ENCODE measurements at places on chromosomes 7 and 10.

DNA sequence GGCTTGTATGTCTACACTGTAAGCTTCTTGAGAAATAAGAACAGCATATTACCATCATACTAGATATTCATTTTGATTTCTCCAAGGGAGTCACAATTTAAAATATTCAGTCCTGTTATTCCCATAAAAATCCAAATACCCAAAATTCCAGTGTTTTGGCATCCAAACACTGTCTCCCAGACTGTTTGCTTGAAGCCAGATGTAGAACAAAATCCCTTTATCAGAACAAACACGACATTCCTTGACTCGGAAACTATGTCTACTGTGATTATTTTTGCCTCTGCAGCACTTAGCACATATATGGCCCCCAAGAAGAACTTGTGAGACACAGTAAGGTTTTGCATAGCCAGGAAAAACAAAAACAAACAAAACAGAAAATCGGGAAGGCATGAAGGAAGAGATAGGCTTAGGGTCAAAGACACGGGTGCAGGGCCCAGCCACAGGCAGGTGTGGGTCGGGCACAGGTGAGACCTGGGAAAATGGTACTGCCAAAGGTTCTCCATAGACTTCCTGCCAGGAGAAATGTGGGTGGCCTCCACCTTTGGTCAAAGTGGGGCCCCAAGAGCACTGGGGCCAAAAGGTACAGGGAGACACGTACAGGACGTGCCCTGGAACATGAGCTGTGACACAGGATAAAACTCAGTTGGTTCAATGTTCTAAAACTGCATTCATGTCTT is 36.5 kb downstream of the CPXM2 start:
- DNase-seq, result no peak

DNA sequence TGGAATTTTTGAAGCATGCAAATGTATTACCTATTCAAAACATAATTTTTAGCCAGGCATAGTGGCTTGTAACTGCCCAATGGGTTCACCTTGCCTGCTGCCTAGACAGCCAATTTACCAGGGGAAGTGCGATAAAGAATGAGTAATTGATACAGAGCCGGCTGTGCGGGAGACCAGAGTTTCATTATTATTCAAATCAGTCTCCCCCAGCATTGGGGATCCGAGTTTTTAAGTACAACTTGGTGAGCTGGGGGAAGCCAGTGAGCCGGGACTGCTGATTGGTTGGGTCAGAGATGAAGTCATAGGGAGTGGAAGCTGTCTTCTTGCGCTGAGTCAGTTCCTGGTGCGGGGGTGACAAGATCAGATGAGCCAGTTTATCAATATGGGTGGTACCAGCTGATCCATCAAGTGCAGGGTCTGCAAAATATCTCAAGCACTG is 29.1 kb upstream of the NRBF2 start:
- DNase-seq, result peak; percentile 13

DNA sequence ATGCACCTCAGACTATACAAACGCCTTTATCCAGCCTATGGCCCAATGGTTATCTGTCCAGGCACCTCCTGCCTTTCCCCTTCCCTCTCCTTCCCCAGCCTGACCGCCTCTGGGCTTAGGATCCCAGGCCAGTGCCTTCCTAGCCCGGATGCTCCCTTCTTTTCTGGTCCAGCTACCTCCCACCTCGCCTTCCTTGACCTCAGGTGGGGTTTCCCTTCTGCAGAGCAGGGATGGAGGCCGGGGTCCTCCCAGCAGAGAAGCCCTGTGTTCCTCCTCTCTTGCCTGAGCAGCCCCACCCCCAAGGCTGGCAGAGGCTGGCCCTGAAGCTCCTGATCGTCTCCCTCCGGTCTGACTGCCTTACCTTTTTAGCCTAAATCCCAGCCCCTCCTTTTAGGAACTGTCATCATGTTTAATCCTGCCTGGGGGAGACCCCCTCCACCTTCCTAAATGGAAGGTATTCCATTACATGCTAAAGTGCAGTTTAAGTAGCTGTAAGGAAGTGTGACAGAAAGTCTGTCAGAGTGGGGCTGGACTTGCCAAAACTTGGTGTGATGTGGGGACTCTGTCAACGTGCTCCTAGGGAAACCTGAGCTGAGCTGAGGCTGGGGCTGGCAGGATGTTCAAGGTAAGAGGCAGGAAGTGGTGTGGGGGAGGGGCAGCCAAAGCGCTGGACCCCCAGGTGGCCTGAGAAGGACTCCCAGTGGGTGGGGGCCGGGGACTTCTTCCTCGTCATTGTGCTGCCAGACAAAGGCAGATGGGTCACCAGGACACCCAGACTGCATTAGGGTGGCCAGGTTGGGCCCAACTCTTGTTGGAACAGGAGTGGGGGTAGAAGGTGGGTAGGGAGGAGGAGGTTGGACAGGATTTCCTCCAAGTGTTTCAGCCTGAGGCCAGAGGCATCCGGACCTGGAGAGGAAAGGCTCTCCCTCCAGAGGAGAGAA is 39.5 kb downstream of the LBX1 start:
- no peak for DNase-seq

DNA sequence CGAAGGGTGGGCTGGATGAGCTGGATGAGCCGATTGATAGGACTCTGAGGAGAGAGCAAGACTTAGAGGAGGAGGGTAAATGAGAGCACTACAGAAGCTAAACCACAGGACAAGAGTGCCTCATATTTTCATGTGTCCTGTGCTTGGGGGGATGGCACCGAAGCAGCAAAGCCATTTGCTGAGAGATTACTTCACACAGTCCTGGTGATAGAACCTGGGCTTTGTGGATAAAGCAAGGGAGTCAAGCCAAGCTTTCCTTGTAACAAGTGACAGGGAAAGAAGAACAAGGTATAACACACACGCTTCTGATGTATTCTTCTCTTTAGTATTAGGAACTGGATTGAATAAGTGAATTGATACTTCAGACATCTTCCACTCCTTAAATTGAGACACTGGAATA is 253.7 kb downstream of the ANKRD7 start:
- DNase-seq, result no peak

GRCh38 chr7:32039000-32039756 is 31.0 kb downstream of the PDE1C start:
- DNase-seq, result no peak

- DNase-seq, result no peak
These were observed 17.7 kb downstream of the AGAP3 start for GRCh38 chr7:151103973-151104372.

GRCh38 chr7:117683430-117684175 is 189.6 kb downstream of the CTTNBP2 start:
- no peak for DNase-seq

GRCh38 chr10:77636967-77637531 is 559 bp downstream of the KCNMA1 start:
- no peak for DNase-seq

- no peak for DNase-seq
These were observed 35.0 kb downstream of the DNAJC12 start for GRCh38 chr10:67802767-67803538.

DNA sequence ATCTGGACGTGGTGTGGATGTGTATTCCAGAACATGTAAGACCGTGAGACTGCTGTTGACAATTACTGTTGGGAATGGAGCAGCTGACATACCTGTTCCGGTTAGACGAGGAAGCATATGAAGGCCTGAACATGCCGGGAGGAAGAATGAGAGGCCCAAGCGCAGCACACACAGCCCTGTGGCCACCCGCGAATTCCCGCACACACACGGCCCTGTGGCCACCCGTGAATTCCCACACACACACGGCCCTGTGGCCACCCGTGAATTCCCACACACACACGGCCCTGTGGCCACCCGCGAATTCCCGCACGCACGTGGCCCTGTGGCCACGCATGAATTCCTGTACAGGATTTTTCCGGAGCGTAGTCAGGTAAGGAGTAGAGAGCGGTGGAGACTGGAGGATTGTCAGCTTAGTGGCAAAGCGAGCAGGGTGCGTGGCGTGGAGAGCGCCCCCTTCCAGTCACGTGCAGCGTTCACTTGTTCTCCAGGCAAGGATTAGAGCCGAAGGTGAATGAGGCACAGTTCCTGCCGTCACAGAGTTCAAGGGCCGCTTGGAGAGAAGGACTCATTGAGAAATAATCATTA is 9.5 kb upstream of the SUN1 start:
- no peak for DNase-seq

DNA sequence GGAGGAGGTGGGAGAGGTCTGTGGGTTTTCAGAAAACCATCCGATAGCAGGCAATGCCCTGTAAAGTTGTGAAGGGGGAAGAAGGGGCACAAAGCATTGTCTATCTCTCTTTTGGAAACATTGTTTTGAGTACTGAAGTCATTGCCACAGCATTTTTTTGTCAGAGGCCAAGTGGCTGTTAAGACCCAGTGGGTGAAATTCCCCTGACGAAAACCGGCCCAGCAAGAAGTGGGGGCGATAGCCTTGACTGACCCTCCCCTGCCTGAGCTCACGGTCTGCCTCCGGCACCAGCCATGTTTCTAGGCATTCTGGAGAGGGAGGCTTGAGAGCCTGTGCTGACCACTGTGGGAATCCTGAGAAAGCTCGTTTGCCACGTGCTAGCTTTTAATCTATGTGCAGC is 144.7 kb downstream of the RPS24 start:
- DNase-seq, result no peak

DNA sequence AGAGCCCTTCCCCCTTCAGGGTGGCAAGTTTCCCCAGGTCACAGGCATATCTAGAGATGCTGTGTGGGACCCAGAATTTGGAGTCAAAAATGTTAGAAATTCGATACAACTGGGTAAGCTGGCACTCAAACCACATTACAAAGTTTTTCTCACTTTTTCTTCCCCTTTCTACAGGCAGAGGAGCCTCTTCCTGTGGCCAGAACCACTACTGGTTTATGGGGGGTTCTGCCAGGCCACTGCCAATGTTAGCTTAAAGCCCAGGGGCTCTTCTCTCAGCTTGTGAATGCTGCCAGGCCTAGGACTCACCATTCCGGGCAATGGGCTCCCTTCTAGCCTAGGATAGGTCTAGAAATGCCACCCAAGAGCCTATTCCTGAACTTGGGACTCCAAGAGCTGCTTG is 617.9 kb upstream of the PHF14 start:
- DNase-seq, result no peak

DNA sequence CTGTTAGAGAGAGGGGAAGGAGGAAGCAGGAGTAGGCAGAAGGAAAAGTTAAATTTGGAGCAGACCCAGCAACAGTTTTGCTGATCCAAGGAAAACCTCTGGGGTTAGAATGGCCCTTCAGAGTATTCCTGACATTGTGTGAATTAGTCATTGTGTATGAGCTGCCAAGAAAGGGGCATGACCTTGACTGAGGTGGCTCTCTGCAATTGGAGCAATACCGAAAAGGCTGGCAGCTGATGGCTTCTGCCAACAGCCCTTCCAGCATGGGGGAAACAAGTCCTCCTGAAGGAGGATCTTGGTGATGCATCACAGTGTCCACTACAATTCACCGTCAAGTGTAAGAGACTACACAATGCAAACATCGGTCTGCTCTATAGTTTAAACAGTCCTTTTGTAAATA is 20.6 kb upstream of the WASL start:
- no peak for DNase-seq

GRCh38 chr10:49068209-49068608 is 47.1 kb downstream of the VSTM4 start:
- DNase-seq, result no peak

DNA sequence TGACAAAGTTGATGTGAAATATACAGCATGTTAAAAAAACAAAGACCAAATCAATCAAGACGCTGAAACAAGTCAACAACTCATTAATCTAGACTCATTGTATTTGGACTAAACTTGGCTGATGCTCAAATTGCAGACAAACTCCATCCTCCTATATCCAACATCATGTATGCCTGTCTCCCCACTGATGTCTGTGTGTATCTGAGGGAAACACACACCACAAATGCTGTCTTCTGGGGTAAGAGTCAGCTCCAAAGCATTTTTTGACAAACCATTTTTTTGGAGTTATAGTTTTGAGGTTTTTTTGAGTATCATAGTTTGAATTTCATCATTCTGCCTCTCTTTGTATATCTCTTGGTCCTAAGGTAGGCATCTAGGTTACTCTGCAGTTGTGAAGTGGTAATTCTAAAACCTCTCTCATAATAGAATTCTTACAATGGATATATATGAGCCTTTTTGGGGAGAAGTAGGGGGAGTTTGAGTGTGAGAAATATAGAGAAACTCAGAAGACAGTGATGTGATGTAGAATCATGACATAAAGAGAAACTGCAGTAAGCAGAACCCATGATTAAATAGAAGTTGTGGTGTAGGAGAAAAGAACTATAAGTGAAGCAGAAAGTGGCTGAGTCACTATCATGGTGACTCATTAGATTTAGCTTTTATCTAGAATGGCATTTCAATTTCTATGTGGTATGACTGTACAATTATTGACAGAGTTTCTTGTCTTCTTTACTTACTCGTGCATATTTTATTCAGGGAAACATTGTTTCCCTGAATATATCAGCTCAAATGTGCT is 1531.1 kb upstream of the LRRTM3 start:
- DNase-seq, result no peak

DNA sequence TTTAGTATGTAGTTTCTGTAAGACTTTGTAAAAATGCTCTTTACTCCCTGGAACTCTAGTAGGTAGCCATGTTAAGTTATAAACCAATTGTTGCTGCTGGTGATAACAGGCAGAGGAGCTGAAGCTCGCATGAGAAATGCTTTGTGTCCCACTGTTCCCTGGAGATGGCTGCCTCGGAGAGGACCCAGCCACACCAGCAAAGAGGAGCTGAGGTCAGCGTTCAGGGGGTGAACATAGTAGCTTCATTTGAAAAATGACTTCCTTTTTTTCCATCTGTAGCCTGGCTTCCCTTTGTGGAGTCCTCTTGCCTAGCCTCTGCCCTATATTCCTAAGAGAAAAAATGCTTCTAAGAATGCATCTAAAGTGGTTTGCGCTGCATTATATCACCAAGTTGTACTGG is 20.3 kb downstream of the CELF2 start:
- DNase-seq, result no peak

- no peak for DNase-seq
These were observed 221.7 kb downstream of the PLXNA4 start for GRCh38 chr7:132354527-132354926.

- DNase-seq, result no peak
These were observed 183.1 kb upstream of the PRSS58 start for GRCh38 chr7:142440906-142441411.

GRCh38 chr10:12588091-12588860 is 238.9 kb downstream of the CAMK1D start:
- no peak for DNase-seq

DNA sequence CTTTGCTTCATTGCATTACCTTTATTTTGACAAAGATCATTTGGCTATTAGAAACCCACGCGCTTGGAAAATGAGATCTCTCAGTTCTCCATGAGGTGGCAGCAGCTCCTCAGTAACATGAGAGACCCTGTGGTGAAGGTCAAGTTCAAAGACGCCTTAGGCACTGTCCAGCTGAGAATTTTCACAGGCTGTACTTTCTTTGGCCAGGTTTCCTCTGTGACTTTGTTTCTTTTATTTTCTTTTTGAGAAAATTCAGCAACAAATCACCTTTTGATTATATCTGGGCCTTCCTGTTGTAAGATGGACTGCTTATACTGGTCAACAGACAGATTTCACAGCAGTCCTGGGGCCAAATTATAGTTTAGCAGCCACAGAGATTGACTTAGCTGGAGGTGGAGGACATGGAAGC is 54.5 kb downstream of the RAB18 start:
- DNase-seq, result no peak

DNA sequence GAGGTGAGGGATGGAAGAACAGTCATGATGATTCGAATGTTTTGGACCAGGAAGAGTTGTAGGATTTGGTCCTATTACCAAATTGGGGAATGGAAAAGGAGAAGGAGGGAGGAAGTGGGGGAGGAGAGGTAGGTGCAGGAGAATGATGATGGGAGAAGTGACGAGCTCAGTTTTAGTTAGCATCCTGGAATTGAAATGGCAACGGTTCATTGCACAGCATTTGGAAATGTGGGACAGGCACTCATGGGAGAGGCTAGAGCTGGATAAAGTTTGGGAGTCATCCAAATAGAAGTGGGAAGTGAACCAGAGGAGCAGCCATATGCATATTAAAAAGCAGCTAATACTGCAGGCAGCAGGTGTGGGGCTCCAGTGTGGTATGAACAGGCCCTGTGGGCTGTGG is 253.6 kb downstream of the SORCS3 start:
- DNase-seq, result no peak

All from stimulated activated CD4-positive, alpha-beta T cell treated with anti-CD3 and anti-CD28 coated beads, Interleukin-12 subunit alpha, Interleukin-12 subunit beta, amount 100 ng/mL, for 4 hours (primary cell).